HTR-8/SVneo (cell line): ENCODE measurements at places on chromosomes 5 and 9.

DNA sequence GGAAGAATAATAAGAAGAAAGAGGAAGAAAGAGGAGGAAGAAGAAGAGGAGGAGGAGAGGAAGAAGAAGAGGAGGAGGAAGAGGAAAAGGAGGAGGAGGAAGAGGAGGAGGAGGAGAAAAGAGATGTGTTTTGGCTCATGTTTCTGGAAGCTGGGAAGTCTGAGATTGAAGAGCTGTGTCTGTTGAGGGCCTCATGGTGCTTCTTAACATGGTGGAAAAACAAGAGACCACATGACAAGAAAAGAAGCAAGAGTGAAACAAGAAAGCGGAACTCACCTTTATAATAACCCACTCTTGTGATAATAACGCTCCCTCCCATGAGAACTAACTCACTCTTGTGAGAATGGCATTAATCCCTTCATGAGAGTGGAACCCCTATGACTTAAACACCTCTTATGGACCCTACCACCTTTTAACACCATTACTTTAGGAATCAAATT, 36.1 kb upstream of the RANBP6 start:
- no peak for DNase-seq

DNA sequence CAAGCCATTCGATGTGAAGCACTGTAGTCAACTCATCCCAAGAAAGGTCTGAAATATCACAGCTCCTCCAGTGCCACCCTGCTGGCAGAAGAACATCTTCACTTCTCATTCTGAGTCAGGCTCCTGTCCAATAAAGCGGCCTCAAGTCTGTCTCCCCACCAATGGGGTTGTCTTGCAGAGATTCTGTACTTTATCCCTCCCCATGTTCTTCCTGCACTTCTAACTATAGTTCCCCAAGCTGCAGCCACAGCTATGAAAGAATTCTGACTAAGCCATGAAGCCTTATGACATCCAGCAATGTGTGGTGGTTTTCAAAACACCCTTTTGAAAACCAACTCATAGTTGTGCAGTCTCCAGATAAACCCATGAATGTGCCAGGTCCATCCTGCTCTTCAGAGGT, 6.8 kb downstream of the MACROH2A1 start:
- no peak for DNase-seq

- no peak for DNase-seq
Measured at GRCh38 chr9:95725045-95725444, 150.4 kb upstream of the ERCC6L2 start.

DNA sequence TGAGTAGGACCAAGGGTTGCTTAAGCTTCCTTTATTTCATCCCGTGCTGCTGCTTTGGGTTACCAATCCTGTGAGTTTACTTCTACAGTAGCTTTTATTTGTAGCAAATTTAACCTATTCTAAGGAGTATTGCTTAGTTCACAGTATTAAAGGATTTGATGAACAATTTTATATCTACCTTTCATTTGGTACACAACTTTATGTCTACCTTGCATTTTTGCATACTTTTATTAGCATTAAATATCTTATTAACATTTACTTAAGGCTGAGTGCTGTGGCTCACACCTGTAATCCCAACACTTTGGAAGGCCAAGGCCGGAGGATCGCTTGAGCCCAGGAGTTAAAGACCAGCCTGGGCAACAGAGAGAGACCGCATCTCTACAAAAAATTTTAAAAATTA, 4.2 kb downstream of the GTF3C4 start:
- no peak for DNase-seq

- peak; percentile 41 for DNase-seq
Measured at GRCh38 chr9:36625006-36625615, 52.4 kb downstream of the MELK start.

DNA sequence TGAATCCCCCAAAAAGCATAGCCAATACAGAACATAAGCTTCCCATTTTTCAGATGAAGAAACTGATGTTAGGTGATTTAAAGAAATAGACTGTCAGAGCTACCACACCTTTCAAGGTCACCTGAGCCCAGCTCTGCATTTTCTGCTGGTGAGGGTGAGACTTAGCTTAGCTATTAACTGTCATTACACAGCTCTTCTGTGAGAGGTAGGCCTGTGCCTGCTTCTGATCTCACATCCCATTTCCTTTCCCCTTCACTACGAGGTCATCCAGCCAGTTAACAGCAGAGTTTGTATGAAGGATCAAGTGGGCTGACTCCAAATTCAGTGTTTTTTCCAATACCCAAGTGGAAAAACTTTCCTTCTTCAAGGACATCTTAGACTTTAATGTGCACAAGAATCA, 528.6 kb upstream of the CLINT1 start:
- DNase-seq: no peak

DNA sequence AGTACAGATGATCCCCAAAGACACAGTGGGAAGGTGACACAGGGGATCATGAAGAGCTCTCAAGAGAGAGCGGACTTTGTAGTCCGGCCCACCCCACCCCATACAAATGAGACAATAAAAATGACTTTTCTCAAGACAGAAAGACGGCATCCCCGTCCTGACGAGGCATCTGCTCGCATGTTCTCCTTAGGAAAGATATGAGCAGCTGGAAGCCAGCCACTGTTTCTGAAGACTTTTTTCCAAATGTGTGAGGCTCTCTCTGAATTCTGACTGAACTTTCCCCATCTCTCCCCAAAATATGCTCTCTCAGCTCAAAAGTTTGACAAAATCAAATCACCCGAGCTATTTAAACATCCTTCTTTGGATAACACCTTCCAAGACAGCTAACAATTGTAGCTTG, 105.2 kb downstream of the RFK start:
- no peak for DNase-seq

- no peak for DNase-seq
Measured at GRCh38 chr9:129803676-129804060, 684 bp downstream of the TOR1B start.

GRCh38 chr5:113574417-113574816, 60.9 kb downstream of the YTHDC2 start:
- DNase-seq: no peak
